ENCODE measurements at places on chromosomes 2 and 18. TPM values are rescaled to one million over a fixed set of nuclear protein-coding genes. Genes with fewer than 3 reads are reported as not detected.

- DNase-seq, result peak; percentile 23
Observed at GRCh38 chr2:241224018-241224850, 35.8 kb downstream of the ANO7 start.

DNA sequence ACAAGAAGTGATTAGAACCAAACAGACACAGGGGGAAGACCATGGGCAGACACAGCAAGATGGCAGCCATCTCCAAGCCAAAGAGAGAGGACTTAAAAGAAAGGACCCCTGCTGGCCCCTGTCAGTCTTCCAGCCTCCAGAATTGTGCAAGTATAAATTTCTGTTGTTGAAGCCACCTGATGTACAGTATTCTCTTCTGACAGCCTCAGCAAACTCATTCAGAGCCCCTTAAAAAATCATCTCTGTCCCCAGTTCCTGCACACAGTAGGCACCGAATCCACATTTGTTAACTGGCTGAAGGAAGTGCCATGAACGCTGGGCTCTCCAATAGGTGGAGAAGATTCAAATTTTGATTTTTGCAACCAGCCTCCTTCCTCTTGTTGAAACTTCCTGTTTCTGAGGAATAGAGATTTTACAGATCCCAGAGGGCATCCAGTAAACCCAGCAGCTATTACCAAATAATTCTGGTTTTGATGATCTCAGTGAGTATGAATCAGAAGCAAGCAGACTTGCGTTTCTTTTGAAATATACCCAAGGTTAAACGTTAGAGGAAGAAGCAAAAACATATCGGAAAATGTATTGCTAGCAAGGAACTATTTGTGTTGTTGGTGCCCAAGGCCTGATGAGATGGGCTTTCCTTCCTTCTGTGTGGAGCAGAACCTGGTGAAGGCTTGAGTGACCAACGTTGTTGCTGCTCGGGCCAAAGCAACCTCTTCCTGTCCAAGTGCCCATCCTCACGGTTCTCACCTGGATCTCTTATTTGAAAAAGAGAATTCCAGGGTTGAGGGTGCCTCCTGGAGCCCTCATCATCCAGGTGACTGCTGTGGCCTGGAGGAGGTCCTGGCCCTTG is 47.7 kb upstream of the PLB1 start:
- no peak for DNase-seq

GMPPA gene
- polyA plus RNA-seq, result 28.8 TPM

ANKRD53 gene
- polyA plus RNA-seq, result 4.3 TPM

STK11IP gene
- polyA plus RNA-seq, result 29.7 TPM

TUBA4A gene
- 39.3 TPM for polyA plus RNA-seq

IMPACT gene
- polyA plus RNA-seq, result 61.3 TPM

KCTD1 gene
- polyA plus RNA-seq, result 15.8 TPM

SP5 gene
- 16.9 TPM for polyA plus RNA-seq

DNA sequence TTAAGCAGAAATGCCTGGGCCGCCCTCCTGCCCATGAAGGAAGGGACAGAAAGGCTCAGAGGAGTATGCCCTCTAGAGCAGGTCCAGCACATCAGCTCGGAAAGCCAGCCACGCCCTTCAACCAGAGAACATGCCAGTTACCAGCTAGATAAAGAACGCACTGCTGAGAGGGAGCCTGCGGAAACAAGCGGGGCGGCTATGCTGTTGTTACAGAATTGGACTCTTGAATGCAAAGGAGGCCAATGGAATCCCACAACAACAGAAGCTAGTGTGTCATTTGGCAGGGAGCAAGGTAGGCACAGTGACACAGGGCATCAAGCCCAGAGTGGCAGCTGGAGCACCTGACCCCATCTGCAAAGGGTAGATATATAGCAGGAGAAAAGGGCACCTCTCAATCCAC is 242.9 kb upstream of the ID2 start:
- DNase-seq, result no peak

DNA sequence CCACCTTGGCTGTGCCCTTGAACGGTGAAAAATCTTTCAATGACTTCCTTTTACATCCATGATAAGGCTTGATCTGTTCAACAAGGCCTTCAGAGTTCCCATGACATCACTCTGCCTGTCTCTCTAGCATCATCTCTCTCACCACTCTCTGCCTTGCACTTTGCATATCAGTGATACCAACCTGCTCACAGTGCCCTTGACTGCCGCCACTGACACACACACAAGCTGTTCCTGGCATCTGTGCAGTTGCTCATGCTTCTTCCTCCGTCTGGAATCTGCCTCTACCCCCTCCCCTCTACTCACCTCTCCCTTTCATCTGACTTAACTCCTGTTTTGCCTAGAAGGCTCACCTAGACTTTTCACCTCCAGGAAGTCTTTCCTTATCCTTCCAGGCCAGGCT is 79.1 kb upstream of the SEC11C start:
- no peak for DNase-seq

DNA sequence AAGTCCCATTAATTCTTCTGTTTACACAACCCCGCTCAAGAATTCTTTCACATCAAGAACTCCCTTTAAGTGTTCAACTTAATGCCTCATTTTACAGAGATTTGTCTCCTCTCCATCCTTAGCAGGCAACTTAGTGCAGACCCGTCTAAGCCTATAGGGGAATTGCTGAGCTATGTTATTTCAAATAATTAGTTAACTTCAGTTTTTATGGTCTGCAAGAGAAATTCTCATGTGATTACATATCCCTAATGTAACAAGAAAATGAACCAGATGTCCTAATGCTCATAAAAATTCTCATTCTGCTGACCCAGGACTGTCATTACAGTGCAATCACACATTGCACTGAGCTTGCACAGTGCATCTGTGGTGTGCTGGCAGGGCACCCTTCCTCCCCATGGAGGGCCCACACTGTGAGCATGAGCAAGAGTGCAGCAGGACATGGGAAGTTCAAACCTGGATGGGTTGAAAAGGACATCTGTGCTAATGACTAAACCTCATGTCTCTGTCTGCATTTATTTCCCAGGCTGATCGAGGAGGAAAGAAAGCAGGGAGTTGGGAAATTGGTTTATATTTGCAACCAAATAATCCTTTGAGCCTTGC is 97.1 kb downstream of the COL5A2 start:
- DNase-seq, result peak; percentile 91

- DNase-seq, result no peak
Observed at GRCh38 chr2:149410701-149411484, 80.5 kb downstream of the LYPD6 start.

DNA sequence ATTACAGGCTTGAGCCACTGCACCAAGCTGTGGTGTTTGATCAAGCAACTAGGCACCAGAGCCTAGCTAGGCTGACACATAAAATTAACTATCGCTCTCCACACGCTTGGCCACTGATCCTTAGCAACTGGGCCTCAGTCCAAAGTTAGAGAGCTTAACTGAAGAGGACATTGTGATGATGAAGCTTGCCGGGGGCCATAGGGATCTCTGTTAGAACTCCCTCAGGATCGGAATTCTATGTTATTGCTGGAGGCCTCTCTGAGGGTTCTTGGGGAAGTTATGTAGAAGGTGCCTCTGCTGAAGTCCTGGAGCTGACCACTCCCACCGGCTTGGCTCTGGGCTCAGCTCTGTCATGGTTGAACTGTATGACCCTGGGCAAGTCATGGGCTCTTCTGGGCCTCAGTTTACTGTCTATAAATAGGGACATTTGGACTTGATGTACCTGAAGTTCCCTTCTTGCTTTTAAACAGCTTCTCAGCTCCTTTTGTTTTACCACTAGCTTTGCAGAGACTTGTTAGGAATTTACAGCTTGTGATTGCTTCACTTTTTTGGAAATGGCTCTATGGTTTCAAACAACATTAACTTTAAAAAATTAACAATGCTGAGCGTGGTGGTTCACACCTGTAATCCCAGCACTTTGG is 44.1 kb downstream of the GATA6 start:
- no peak for DNase-seq

DNA sequence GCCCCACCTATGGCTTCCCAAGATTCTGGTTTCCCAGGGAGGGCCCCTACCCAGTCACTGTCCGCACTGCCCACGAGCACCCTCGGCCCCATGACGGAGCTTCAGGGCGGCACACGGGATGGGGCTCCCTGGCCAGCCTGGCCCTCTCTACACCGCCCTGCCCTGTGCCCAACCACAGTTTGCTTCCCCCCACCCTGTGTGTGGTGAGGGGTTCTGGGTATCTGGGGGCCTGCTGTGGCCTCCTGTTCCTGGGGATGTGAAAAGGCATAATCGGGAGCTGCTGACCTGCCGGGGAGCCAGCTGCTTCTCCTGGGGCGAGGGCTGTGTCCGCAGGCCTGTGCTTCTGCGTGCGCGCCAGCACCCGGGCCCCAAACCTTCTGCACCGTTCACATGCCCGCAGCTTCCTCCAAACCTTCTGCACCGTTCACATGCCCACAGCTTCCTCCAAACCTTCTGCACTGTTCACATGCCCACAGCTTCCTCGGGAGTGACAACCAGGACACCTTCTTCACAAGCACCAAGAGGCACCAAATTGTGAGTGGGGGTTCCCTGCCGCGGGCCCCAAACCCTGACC is 12.4 kb downstream of the ANO7 start:
- no peak for DNase-seq

DSC3 gene
- polyA plus RNA-seq, result 0.37 TPM

UGT1A8 gene
- not detected for polyA plus RNA-seq

- DNase-seq, result no peak
Observed at GRCh38 chr18:3162181-3162580, 57.6 kb downstream of the MYOM1 start.

G6PC2 gene
- polyA plus RNA-seq, result not detected

GRCh38 chr2:39099310-39099869 is 21.5 kb downstream of the SOS1 start:
- no peak for DNase-seq

GRCh38 chr2:35337922-35338321 is 1017.7 kb upstream of the CRIM1 start:
- no peak for DNase-seq

TRABD2A gene
- 14.0 TPM for polyA plus RNA-seq

DNA sequence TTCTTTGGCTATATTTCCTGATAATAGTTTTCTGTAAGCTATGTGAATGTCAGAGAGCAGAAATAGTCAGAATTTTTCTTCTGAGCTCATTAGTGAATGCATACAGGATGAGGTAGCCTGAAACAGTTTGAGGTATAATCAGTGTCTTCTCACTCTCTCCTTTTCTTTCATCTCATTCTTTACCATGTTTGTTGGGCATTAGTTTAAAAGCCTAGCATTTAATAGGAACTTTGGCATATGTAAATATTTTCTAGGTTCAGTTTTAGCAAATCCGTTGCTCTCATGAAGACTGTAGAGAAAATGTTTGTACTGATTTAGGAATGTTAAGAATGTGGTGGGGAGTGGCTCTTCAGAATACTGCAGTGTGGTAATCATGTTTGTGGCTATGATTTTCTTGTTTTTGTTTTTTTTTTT is 119.4 kb downstream of the PARD3B start:
- no peak for DNase-seq

ANKRD23 gene
- polyA plus RNA-seq, result 7.0 TPM

GRCh38 chr18:22428672-22429071 is 11.0 kb upstream of the CTAGE1 start:
- no peak for DNase-seq

- DNase-seq, result no peak
Observed at GRCh38 chr2:207251573-207252192, 85.9 kb upstream of the KLF7 start.

RTP5 gene
- not detected for polyA plus RNA-seq

DNA sequence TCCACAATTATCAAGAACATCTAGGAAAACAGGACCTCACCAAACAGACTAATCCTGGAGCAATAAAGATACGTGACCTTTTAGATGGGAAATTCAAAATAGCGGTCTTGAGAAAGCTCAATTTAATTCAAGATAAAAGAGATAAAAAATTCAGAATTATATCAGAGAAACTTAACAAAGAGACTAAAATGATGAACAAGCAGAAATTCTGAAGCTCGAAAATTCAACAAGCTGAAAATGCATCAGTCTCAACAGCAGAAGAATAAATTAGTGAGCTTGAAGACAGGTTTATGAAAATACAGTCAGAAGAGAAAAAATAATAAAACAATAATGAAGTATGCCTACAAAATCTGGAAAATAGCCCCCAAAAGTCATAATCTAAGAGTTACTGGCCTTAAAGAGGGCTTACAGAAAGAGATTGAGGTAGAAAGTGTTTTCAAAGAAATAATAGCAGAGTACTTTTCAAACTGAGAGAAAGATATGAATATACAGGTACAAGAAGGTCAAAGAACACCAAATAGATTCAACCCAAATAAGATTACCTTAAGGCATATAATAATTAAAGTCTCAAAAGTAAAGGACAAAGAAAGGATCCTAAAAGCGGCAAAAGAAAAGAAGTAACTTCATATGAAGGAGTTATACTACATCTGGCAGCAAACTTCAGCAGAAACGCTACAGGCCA is 13.2 kb downstream of the ORC4 start:
- DNase-seq, result no peak

CYBRD1 gene
- polyA plus RNA-seq, result 131 TPM

- DNase-seq, result no peak
Observed at GRCh38 chr2:134739236-134739878, 20.6 kb upstream of the TMEM163 start.

Data from right lung (tissue), 10 donors.